Activated CD4-positive, alpha-beta memory T cell treated with anti-CD3 and anti-CD28 coated beads for 36 hours (primary cell): ENCODE measurements at places on chromosomes 5 and 9. TPM values are rescaled to one million over a fixed set of nuclear protein-coding genes. Genes with fewer than 3 reads are reported as not detected.

DNA sequence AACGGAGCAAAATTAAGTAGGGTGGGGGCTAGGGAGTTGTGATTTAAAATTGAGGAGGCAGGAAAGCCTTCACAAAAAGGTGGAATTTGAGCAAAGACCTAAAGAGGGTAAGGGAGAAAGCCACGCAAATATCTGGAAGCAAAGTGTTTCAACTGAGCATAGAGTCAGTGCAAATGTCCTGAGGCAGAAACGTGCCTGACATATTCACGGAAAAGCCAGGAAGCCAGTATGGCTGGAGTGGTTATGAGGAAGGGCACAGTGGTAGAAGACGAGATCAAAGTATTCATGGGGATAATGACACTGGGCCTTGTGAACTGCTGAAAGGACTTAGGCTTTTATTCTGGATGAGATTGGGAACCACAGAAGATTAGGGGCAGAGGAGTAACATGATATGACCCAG lies 268.4 kb downstream of the MAN2A1 start:
- peaks cover 7% of the 10 kb centered on the region for H3K4me1 ChIP-seq
- no peak for DNase-seq
- H3K4me3 ChIP-seq = no peak overlapping the region
- no peak overlapping the region for H3K27ac ChIP-seq

The ZMAT2 gene
- 51.4 TPM for total RNA-seq

The HAVCR2 gene
- 24.3 TPM for total RNA-seq

The SPOCK1 gene
- total RNA-seq = not detected

The IFNA21 gene
- total RNA-seq = not detected

DNA sequence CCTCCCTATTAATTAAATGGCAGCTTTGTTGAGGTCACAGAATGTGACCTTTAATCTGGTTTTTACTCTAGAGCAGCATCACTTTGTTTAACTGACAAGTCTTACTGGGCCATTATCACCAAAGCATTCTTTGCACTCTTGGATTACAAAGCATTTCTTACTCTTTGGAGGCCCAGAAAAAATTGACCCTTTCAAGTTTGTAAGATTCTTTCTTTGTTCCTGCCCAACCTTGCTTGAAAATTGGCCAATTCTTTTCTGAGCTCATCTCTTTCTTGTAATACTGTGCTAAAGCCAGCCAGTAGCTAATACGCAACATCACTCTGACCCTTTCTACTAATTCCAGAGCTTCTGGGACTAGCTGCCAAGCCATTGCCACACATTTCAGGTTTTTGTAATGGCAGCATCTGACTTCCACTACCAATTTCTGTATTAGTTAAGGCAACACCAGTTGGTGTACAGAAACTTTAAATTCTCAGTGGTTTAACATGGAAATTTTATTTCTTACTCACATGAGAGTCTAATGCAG lies 131.6 kb downstream of the PRDM6 start:
- peaks cover 5% of the 10 kb centered on the region for H3K27me3 ChIP-seq
- no peak for DNase-seq
- H3K4me3 ChIP-seq = no peak overlapping the region
- no peaks in the 10 kb centered on the region for H3K4me1 ChIP-seq
- H3K36me3 ChIP-seq = no peaks in the 10 kb centered on the region

GRCh38 chr5:124461157-124461556 lies 285.3 kb downstream of the ZNF608 start:
- no peaks in the 10 kb centered on the region for H3K4me1 ChIP-seq
- H3K36me3 ChIP-seq = no peaks in the 10 kb centered on the region
- no peak overlapping the region for H3K27ac ChIP-seq
- H3K27me3 ChIP-seq = no peaks in the 10 kb centered on the region
- no peak for DNase-seq

The PAEP gene
- total RNA-seq = not detected

DNA sequence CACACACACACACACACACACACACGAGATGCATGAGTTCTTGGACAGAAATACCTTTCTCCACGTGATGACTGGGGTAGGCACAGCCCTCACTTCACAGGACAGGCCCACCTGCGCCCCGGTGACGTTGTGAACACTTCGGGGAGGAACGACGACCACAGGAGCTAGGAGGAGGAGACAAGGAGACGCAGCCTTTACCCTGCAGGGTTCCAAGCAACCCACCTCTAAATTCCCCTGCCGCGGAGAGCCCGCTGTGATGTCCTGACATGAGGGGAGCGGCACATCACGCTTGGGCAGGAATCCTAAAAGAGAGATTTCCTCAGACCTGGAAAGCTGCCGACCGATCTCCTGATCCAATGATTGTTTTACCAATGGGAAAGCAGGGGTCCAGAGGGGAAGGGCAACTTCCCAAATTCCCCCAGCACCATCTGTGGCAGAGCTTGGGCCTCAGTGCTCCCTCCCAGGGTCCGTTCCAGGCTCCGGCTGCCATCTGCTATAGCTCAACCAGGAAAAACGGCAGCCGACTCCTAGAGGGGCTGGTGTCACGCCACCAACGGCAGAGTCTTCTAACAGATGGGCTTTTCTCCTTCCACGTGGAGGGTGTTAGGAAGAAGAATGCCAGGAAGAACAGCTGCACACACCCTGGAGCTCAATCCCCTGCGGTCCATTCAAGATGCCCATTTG lies 10.1 kb downstream of the IGFBPL1 start:
- no peaks in the 10 kb centered on the region for H3K4me1 ChIP-seq
- H3K36me3 ChIP-seq = no peaks in the 10 kb centered on the region

The LRRC70 gene
- 0.34 TPM for total RNA-seq

GRCh38 chr5:92119110-92119509 lies 736.0 kb upstream of the ARRDC3 start:
- no peak overlapping the region for H3K4me3 ChIP-seq
- H3K27me3 ChIP-seq = no peaks in the 10 kb centered on the region
- H3K4me1 ChIP-seq = no peaks in the 10 kb centered on the region
- no peak for DNase-seq

DNA sequence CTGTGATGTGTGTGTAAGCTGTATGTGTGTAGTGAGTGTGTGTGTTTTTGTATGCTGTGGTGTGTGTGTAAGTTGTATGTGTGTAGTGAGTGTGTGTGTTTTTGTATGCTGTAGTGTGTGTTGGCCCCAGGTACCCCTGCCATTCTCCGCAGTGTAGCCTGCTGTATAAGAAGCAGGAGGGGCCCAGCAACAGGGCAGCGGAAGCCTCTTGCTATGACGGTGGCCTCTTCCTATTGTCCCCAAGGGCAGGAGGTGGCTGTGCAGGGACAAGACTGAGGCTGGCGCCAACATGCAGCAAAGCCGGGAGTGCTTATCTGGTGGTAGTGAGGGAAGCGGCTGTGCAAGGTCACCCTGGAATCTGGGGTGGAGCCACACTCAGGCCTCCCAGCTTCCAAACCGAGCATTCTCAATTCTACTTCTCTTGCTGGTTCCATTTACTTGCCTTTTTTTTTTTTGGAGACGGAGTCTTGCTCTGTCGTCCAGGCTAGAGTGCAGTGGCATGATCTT lies 5.1 kb downstream of the SPAAR start:
- H3K4me3 ChIP-seq = no peak overlapping the region
- H3K36me3 ChIP-seq = no peaks in the 10 kb centered on the region
- no peak overlapping the region for H3K27ac ChIP-seq
- H3K27me3 ChIP-seq = no peaks in the 10 kb centered on the region
- peak; percentile 35 for DNase-seq
- H3K4me1 ChIP-seq = peaks cover 25% of the 10 kb centered on the region

The NDUFAF2 gene
- 38.4 TPM for total RNA-seq

DNA sequence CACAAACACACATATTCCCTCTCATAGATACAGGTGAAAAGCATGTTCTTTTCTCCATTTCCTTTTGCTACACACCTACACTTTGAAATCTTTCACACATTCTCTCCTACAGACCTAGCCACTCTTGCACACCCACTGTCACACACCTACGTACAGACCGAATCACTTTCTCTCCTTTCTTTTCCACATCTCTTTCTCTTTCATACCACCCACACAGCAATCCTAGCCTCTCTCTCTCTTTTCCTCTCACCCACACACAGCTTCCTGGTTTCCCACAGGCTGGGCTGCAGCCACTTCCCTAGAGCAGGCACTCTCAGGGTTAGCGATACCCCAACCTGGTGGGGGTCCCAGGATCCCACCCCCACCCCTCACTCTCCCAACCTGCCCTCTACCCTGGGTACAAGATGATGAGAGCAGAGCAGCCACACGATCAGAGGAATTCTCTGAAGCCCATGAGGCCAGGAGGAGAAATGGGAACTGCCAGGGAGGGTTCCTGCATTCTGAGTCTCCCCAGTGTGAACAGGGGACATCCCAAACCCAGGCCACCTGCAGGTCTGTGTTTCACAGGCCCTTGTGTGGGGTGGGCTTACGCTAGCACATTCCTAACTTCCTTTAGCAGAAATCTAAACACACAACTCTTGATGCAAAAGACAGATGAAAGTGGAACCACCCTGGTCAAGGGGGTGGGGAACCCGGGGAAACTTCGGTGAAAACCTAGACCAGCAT lies 17.1 kb upstream of the SYNPO start:
- H3K27me3 ChIP-seq = peaks cover 10% of the 10 kb centered on the region
- no peak overlapping the region for H3K27ac ChIP-seq
- no peaks in the 10 kb centered on the region for H3K36me3 ChIP-seq
- peaks cover 17% of the 10 kb centered on the region for H3K4me1 ChIP-seq
- no peak for DNase-seq

The AQP3 gene
- total RNA-seq = 20.2 TPM

DNA sequence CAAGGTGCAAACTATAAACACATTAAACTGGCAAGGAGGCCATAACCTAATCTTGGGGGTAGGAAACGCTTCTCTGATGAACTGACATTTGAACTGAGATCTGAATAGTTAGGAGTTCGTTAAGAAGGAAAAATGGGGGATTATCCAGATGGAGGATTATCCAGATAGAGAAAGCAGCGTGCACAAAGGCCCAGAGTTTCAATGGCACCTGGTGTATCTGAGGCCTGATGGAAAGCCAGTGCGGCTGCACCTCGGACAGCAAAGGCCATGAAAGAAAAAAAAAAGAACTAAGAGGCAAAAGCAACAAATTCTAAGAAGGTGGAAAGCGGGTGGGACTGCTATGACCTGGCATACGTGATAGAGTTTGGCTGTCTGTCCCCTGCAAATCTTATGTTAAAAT lies 13.0 kb upstream of the CTNNAL1 start:
- H3K36me3 ChIP-seq = peaks cover 17% of the 10 kb centered on the region
- no peak overlapping the region for H3K4me3 ChIP-seq
- DNase-seq = no peak
- H3K4me1 ChIP-seq = peaks cover 7% of the 10 kb centered on the region

The KIAA1958 gene
- 6.1 TPM for total RNA-seq

DNA sequence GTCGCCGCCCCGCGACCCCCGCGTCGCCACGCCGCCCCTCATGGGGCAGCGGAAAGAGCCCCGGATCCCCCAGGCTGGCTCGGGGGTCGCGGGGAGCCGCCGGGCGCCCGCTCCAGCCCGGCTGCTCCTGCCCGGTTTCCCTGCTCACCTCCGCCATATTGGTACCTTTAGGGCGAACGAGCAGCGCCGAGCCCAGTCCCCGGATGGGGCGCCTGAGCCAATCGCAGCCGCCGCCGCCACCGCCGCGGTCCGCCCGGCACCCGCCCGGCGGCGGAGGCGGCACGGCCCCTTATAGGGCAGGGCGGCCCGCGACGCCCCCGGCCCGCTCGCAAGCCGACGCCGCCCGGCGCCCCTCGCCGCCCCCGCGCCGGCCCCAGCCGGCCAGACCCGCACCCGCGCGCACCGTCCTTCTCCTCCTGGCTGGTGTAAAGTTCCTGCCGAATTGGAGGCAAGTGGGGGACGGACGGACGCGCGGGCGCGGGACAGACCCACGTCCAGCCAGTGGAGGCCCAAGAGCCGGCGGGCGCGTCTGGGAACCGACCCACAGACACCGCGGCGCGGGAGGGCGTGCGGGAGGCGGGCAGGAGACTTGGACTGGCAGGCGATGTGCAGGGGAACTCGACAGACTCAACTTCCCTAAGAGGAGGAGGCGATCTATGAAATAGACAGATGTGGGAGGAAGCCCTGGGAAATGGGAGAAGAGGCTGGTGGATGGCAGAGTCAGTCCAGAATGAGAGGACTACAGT lies at the start of gene MIER3:
MIER3 (minus strand) TSS at position 178 of the 746 bp plus-strand sequence; CDS start at position 157, 21 bp downstream.
- H3K4me1 ChIP-seq = peaks cover 15% of the 10 kb centered on the region
- peaks cover 11% of the 10 kb centered on the region for H3K27me3 ChIP-seq
- H3K36me3 ChIP-seq = peaks cover 6% of the 10 kb centered on the region
- peak within 1 kb of the TSS; percentile 96 for H3K4me3 ChIP-seq

DNA sequence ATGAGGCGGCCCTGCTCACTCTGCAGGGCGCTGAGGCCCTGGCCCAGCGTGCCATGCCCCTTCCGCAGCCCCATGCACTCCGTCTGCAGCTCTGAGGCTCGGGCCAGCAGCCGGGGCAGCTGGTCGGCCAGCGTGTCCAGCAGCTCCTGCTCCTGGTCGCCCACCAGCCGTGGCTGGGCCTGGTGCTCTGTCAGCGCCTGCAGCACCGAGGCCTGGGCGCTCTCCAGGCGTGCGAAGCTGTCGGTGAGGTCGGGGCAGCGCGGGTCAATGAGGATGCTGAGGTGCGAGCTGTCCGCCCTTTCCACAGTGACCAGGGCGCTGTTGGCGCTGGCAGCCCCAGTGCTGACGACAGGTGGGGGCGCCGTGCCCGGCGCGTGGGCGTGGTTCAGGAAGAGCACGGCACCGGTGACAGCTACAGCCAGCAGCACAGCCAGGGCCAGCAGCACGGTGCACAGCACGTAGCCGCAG lies 9.4 kb downstream of the FIBCD1 start:
- no peak overlapping the region for H3K27ac ChIP-seq
- no peaks in the 10 kb centered on the region for H3K36me3 ChIP-seq
- no peaks in the 10 kb centered on the region for H3K4me1 ChIP-seq
- H3K4me3 ChIP-seq = no peak overlapping the region

DNA sequence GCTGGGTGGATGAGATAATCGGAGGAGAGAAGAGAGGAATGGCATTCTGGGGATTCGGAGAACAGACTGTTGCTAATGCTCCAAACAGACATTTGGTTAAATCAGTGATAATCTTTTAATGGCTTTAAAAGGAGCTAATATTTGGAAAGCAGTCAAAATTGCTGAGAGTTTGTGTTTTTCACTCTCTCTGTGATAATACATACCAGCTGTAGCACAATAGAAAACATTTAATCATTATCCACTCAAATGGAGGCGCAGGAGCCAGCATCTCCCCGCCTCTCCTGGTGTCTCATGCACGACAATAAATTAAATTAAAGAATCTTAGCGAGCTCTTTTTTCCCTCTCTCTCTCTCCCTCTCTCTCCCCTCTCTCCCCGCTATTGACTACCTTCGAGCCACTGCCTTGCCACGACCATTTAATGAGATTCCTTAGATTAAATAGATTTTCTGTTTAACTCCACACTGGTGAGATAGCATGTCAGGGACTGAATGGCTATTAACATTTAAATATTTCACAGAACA lies 268.6 kb upstream of the MVB12B start:
- no peaks in the 10 kb centered on the region for H3K4me1 ChIP-seq
- DNase-seq = no peak
- no peaks in the 10 kb centered on the region for H3K36me3 ChIP-seq
- H3K27ac ChIP-seq = no peak overlapping the region

- no peaks in the 10 kb centered on the region for H3K36me3 ChIP-seq
- no peaks in the 10 kb centered on the region for H3K4me1 ChIP-seq
- H3K27ac ChIP-seq = no peak overlapping the region
- H3K4me3 ChIP-seq = no peak overlapping the region
- no peak for DNase-seq
- H3K27me3 ChIP-seq = no peaks in the 10 kb centered on the region
Observed at GRCh38 chr5:158390577-158390976, 531.6 kb upstream of the CLINT1 start.

The PTGES gene
- total RNA-seq = not detected
